ENCODE measurements at places on chromosomes 16 and 17. TPM values are rescaled to one million over a fixed set of nuclear protein-coding genes. Genes with fewer than 3 reads are reported as not detected.

Gene DLX3
- 0.04 TPM for total RNA-seq

Gene ZG16
- not detected for total RNA-seq

Gene RNF157
- total RNA-seq = 21.0 TPM

Gene DNASE1L2
- 1.6 TPM for total RNA-seq

Gene SEPTIN1
- 1.1 TPM for total RNA-seq

Gene CDH13
- total RNA-seq = 3.0 TPM

Gene CFAP97D1
- total RNA-seq = not detected

- no peaks in the 10 kb centered on the region for H3K36me3 ChIP-seq
Measured at GRCh38 chr17:48634493-48635208, 8.5 kb upstream of the HOXB9 start.

DNA sequence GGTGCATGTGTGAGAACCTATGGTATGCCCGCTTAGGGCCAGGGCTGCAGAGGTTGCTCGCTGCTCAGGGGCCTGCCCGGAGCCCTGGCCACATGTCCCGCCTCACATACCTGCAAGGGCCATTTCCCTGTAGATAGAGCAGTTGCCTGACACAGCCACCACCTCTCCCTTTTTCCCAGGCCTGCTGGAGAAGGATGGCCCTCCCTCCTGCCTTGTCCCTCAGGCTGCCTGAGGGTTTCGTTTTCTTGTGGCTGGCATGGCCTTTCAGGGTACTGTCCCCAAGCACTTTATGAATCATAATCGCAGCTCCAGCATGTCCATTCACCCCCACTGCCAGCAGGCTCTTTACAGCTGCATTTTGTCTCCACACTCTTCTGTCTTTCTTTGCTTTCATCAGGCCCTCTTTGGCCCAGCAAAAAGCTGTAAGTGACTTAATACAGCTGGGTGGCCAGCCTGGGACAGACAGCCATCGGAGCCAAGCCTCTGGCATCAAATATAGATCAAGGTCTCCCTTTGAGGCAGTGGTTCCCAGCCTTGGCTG, 65.7 kb downstream of the MPRIP start:
- no peaks in the 10 kb centered on the region for H3K27me3 ChIP-seq
- no peak overlapping the region for H3K27ac ChIP-seq
- no peak overlapping the region for H3K4me3 ChIP-seq

GRCh38 chr17:51638971-51639370, 378.6 kb downstream of the UTP18 start:
- H3K4me1 ChIP-seq = peaks cover 8% of the 10 kb centered on the region
- no peak for DNase-seq
- H3K4me3 ChIP-seq = no peak overlapping the region
- H3K27ac ChIP-seq = no peak overlapping the region
- H3K27me3 ChIP-seq = no peaks in the 10 kb centered on the region
- H3K36me3 ChIP-seq = no peaks in the 10 kb centered on the region

GRCh38 chr16:49057936-49058335, 223.7 kb downstream of the CBLN1 start:
- no peak for DNase-seq
- no peaks in the 10 kb centered on the region for H3K27me3 ChIP-seq
- H3K36me3 ChIP-seq = no peaks in the 10 kb centered on the region
- H3K4me1 ChIP-seq = peaks cover 24% of the 10 kb centered on the region

DNA sequence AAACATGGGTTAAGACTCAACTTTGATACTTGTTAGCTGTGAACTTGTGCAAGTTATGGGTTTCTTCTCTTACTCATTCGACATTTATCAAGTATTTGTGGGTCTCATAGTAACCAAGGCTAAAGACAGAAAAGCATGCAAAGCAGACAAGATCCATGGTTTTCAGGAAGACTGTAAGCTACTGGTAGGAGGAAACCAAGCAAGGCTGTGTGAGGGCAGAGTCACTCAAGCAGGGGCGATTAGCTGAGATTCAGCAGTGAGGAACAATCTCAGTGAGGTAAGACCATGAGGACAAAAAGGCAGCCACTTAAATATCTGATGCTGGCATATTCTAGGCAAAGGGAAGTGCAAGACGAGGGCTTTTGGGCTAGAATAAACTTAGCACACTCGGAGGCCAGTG, 29.5 kb downstream of the MBTD1 start:
- H3K27ac ChIP-seq = no peak overlapping the region
- H3K4me1 ChIP-seq = no peaks in the 10 kb centered on the region
- no peaks in the 10 kb centered on the region for H3K27me3 ChIP-seq
- H3K4me3 ChIP-seq = no peak overlapping the region
- H3K36me3 ChIP-seq = no peaks in the 10 kb centered on the region
- DNase-seq = no peak

- no peak for DNase-seq
- peaks cover 11% of the 10 kb centered on the region for H3K4me1 ChIP-seq
- H3K27me3 ChIP-seq = no peaks in the 10 kb centered on the region
- H3K36me3 ChIP-seq = no peaks in the 10 kb centered on the region
Measured at GRCh38 chr17:44269535-44270240, 1.8 kb upstream of the SLC4A1 start.

DNA sequence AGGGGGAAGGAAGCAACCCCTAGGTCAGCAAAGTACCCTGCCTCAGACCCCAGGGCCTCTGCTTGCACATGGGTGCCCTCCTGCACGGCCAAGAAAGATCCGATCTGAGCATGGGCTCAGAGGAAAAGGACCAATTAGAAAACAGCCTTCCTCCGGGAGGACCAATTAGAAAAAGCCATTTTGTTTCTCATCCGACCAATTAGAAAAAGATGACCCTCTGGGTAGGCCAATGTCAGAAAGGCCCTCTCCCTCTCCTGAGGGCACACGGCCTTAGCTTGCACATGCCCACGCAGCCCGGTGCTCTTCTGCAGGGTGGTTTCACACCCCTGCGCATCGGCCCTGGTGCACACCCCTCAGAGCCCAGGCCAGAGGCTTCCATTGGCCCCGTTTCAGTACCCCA, 5.1 kb upstream of the CISD3 start:
- H3K4me3 ChIP-seq = no peak overlapping the region
- no peak overlapping the region for H3K27ac ChIP-seq
- peaks cover 5% of the 10 kb centered on the region for H3K4me1 ChIP-seq
- peaks cover 34% of the 10 kb centered on the region for H3K27me3 ChIP-seq
- DNase-seq = no peak
- no peaks in the 10 kb centered on the region for H3K36me3 ChIP-seq

- peaks cover 5% of the 10 kb centered on the region for H3K4me1 ChIP-seq
- H3K27me3 ChIP-seq = no peaks in the 10 kb centered on the region
Measured at GRCh38 chr17:3683054-3683511, 12.9 kb downstream of the P2RX5 start.

DNA sequence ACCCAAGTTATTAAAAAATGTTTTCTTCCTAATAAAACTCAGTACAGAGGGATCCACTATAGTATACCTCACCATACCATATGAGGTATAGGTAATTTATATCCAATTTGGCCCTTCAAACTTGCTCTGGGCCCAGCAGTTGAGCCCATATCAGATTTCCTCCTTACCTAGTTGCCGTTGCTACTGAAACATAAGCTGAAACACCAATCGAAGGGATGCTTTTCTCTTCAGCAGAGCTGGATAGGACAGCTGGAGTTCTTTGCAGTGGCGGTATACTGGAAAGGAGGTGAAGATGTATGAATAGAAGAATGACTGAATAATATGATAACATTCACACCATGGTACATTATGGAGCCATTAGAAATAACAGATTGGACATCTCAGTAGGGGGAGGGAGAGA, 42.7 kb downstream of the TNRC6C start:
- H3K4me3 ChIP-seq = no peak overlapping the region
- no peaks in the 10 kb centered on the region for H3K27me3 ChIP-seq
- no peak overlapping the region for H3K27ac ChIP-seq
- DNase-seq = no peak
- H3K36me3 ChIP-seq = peaks cover 18% of the 10 kb centered on the region

DNA sequence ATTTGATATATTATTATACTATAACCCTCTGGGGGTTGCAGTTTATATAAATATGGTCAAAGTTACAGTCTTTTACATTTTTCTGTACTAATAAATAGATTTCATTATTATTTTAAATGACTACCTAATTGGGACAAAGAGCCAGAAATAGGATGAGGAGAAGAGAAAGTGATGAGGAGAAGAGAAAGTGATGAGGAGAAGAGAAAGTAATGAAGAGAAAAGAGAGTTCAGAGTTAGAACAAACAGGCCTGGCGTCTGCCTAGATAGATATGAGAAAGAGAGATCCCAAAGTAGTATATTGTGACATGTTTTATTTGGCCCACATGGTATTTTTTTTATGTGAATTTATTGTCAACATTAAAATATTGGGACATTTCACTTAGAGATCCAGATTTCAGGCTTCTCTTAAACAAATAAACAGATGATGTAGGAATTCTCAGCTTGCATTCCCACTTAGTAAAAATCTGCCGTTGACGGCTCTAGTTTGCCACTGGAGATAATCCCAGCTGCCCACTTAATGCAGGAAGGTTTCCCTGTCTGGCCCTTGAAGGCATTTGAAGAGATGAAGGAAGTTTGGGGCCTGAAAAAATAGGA, 210.7 kb downstream of the STX8 start:
- DNase-seq = no peak
- H3K4me1 ChIP-seq = peaks cover 8% of the 10 kb centered on the region
- no peaks in the 10 kb centered on the region for H3K27me3 ChIP-seq
- H3K36me3 ChIP-seq = no peaks in the 10 kb centered on the region

DNA sequence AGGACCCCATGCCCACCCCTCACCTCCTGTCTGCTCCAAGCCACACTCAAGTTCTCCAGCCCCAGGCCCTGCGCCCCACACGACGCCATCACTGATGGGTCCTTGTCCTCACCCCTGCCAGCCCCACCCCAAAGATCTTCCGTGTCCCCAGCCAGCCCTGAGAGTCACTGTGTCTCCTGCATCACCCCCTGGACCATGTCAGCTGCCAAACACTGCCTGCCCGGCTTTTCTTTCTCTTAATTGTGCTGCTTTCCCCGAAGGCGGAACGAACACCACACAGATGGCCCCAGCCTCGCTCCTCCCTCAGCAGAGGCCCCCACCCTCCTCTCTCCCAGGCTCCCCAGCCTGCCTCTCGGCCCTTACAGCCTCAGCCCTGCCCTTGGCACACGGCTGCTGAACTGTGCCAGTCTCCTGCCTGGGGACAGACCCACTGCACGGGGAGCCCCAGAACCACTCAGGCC, 4.8 kb upstream of the GAA start:
- no peak overlapping the region for H3K27ac ChIP-seq
- DNase-seq = no peak
- no peaks in the 10 kb centered on the region for H3K4me1 ChIP-seq

DNA sequence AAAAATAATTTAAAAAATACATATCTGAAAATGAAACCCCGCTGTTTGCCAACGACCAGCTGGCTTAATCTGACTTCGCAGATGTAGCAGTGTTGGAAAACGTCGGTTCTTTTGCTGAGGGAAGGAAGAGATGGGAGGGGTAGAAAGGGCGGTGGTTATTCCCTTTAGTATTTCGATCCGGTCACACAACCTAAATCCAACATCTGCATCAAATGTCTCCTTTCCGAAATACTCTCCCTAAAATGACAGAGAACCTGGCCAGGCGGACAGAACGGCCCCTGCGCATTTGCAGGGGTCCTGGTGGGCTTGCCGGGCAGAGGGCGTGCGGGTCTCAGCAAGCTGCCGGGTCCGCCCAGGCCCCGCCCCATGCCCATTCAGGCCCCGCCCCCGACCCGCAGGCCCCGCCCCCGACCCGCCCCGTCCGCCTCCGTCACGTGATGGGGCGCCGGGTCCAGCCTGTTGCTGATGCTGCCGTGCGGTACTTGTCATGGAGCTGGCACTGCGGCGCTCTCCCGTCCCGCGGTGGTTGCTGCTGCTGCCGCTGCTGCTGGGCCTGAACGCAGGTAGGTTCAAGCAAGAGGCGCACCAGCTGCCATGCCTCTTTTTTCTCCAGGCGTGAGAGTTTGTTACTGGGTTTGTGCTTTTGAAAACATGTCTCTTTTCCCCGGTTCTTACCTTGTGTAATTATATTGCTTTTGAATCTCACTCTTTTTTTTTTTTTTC, at the start of gene SCPEP1:
Gene SCPEP1, plus strand, starts transcription at position 459 of the 723 bp plus-strand sequence. Its CDS starts 29 bp downstream, at position 488.
- H3K4me1 ChIP-seq = peaks cover 28% of the 10 kb centered on the region
- H3K27ac ChIP-seq = no peak within 1 kb of the TSS
- H3K27me3 ChIP-seq = peaks cover 12% of the 10 kb centered on the region
- H3K4me3 ChIP-seq = peak within 1 kb of the TSS; percentile 53
- peak; percentile 95 for DNase-seq

- H3K27ac ChIP-seq = no peak overlapping the region
- H3K27me3 ChIP-seq = no peaks in the 10 kb centered on the region
- no peak overlapping the region for H3K4me3 ChIP-seq
- DNase-seq = peak; percentile 40
Measured at GRCh38 chr17:50101346-50102163, 6.4 kb downstream of the PDK2 start.

DNA sequence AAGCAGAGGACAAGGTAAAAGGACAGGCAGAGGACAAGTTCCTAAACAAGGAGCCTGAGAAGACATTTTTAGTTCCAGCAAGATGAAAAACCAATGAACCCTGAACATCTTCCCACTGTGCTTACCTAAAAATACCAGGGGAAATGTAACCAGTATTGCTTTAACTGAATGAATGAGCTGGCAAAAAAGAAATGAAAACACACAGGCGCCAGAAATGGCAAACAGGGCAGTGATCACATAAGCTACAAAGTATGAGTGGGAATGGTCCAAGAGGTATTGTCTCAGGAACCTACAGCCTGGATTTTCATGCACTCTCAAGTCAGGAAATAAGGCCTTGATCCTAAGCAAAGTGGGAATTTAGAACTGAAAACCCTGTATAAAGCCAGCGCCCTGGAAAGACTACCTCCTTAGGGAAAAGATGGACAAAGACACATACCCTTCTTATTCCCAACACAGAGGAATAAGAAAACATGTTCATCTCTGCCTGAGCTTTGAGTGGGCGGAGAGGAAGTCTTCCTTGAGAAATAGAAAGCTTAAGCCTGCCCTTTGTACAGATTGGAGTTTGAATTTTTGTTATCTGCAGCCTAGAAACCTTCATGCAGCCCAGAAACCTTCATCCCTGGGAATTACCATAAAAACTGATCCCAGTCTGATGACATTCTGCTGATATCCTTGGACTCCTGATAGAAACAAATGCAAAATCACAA, 2.1 kb downstream of the CMTM2 start:
- H3K4me3 ChIP-seq = no peak overlapping the region
- peaks cover 32% of the 10 kb centered on the region for H3K27me3 ChIP-seq
- DNase-seq = no peak
- no peaks in the 10 kb centered on the region for H3K36me3 ChIP-seq
- no peak overlapping the region for H3K27ac ChIP-seq

DNA sequence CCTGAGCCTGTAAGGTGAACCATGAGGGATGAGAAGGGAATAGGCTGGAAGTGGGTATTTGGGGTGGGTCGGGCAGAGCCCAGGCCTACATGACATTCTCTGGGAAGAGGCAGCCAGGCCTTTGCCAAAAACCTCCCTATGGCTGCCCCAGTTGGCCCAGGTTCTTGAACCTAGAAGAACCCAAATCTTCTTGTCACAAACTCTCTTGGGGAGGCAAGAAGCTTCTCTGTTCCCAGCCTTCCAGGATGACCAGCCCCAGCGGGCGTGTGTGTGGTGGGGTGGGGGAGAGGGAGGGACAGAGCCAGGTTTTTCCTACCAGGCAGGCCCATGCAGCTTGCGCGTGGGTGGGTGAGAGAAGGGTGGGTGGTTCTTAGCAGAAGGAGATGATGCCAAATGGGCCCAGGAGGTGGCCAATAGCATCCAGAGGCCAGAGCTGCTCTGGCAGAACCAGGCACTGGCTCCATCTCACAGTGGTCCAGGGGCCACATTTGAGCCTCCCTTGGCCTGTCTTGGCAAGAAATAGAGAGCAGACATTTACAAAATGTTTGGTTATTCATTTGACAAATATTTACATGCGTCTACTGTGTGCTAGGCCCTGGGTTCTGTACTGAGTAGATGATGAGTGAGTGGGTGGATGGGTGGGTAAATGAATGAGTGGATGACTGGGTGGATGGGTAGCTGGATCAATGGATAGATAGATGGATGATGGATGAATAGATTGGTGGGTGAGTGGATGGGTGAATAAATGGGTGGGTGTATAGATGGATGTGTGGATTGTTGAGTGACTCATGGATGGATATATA, 44.3 kb upstream of the PLCG2 start:
- no peak for DNase-seq
- no peak overlapping the region for H3K4me3 ChIP-seq
- no peaks in the 10 kb centered on the region for H3K27me3 ChIP-seq
- H3K36me3 ChIP-seq = no peaks in the 10 kb centered on the region
- no peak overlapping the region for H3K27ac ChIP-seq
